Activated CD8-positive, alpha-beta memory T cell treated with anti-CD3 and anti-CD28 coated beads, Interleukin-2, amount 50 U/mL, for 4 hours (primary cell): ENCODE measurements at places on chromosomes 6 and 20.

DNA sequence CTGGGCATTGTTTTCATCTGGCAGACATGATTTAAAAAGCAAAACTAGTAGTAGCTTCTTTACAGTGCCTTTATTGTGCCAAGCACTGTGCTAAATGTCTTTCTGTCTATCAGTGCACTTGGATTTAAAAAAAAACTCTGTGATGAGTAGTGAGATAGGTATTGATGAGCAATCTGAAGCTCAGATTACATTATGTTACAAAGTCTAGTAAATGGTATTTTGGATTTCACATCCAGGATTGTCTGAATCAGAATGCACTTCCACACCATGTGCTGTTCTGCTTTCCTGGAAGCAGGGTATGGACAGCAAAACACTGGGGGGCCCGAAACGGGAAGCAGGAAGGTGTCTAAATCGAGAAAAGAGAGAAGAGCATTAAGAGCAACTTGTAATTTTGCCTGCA is 103.4 kb upstream of the CCN2 start:
- DNase-seq, result no peak

GRCh38 chr6:122081921-122082320 is 317.5 kb upstream of the HSF2 start:
- DNase-seq, result no peak

DNA sequence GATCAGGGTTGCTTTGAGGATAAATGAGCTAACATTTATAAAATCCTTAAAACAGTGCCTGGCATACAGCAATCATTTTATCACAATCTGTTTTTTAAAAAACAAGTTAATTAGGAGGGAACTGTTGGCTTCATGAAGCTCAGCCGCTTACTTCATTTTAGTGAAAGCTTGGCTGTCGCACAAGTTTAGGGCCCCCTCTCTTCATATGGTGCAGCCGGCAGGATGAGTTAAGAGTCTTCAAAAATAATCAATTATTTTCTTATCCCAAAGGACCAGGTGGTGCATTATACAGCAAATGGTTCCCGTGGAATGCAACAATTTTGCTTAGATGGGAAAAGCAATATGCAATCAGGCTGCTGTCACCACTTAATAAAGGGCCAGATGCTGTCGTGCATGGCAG is 57.4 kb upstream of the PROKR2 start:
- DNase-seq, result no peak

GRCh38 chr20:59512651-59513050 is 91.7 kb upstream of the PHACTR3 start:
- no peak for DNase-seq

DNA sequence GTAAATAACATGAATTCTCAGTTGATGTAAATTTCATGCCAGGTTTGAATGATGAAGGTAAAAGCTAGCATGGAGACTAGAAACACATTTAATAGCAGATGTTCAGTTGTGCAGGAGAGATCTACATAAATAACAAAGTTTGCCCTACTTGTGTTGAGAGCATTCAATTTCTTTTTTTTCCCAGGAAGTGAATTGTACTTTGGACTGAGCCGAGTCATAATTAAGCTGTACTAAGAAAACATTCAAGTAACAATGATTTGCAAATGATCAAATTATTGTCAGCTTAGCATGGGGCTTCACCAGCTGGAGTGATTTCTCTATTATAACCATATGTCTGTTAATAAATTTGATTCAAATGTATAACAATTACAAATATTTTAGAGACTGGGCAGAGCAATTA is 893.5 kb upstream of the MAP3K7 start:
- no peak for DNase-seq
